ENCODE measurements at places on chromosomes 7 and 10. TPM values are rescaled to one million over a fixed set of nuclear protein-coding genes. Genes with fewer than 3 reads are reported as not detected.

GRCh38 chr10:52343439-52343838 lies 29.4 kb downstream of the DKK1 start:
- no peaks in the 10 kb centered on the region for H3K36me3 ChIP-seq
- H3K4me3 ChIP-seq = no peak overlapping the region
- no peak for DNase-seq
- no peak overlapping the region for H3K27ac ChIP-seq

Gene SEMA3A
- total RNA-seq = 0.78 TPM

- H3K4me3 ChIP-seq = no peak overlapping the region
- peaks cover 18% of the 10 kb centered on the region for H3K4me1 ChIP-seq
- H3K27me3 ChIP-seq = no peaks in the 10 kb centered on the region
- no peaks in the 10 kb centered on the region for H3K36me3 ChIP-seq
- no peak for DNase-seq
These were observed 18.4 kb downstream of the FAM241B start for GRCh38 chr10:69648461-69648860.

Gene RSPH10B
- not detected for total RNA-seq

Gene H2BK1
- 4.9 TPM for total RNA-seq

Gene GARIN1A
- total RNA-seq = 3.4 TPM

Data from CD4-positive, alpha-beta memory T cell (primary cell).